SK-MEL-5 (cell line): ENCODE measurements at places on chromosomes 4 and X. TPM values are rescaled to one million over a fixed set of nuclear protein-coding genes. Genes with fewer than 3 reads are reported as not detected.

Gene RNF212
- not detected in 2 replicates for total RNA-seq

- DNase-seq = no peak
Observed at GRCh38 chr4:16843831-16844508, 54.5 kb downstream of the LDB2 start.

DNA sequence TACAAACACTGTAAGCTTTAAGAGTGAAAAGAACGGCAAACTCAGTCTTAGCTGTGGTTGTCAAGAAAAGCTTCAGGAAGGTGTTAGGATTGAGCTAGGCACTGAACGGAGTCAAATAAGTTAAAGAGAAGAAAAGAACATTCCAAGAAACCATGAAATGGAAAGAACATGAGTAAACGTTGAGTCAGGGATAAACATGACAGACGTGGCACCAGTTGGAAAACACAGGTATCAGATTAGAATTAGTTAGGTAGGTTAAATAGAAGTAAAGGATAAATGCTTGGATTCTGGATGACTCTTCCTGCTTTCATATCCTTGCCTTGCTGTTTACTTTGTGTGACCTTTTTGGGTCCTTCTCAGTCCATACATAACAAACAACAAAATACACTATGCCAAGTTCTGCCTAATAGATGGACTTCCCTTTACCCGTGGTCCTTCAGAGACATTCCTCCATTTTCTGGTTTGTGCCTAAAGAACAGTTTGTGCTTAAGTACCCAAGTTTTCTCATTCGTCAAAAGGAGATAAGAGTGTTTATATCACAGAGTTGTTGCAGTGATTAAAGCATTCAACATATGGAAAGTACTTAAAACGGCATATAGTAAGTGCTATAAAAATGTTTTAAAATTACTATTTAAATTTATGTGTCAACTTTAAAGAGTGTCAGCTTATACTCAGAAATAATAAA lies 446.9 kb downstream of the TMA16 start:
- DNase-seq = no peak

DNA sequence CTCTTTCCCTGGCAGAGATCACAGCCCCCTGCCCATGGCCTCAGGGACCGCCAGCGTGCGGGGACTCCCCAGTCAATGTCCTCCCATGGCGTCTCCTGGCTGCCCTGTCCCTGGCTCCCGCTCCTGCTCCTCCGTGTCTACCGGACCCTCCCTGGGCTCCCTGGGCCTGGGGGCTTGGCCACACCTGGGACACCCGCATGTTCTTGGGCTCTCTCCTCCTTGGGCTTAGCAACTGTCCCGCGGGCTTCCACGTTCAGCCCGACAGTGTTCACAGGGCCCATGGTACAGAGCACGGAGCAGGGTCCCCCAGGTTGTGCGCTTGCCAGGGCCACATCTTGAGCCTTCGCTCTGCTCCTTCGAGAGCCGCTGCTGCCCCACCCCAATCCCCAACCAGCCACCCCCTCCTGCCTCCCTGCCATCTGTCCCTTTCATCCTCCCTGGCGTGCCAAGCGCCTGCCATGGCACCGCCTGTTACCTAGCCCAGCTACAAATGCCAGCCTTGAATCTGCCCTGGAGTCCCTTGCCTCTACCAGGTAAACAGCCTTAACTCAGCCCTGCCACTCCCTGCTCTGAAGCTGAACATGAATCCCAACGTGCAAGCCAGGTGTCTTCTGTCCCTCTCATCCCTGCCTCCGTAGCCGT lies 3.9 kb downstream of the AVPR2 start:
- DNase-seq = no peak

GRCh38 chrX:47197526-47197925 lies 3.9 kb downstream of the UBA1 start:
- no peak for DNase-seq
